ENCODE measurements at places on chromosomes 6 and 20.

GRCh38 chr6:52976591-52977035, 18.5 kb downstream of the GSTA4 start:
- no peak for DNase-seq

- no peak for DNase-seq
Measured at GRCh38 chr6:47235964-47236760, 73.5 kb downstream of the TNFRSF21 start.

GRCh38 chr20:57787151-57787989, 77.6 kb upstream of the PMEPA1 start:
- DNase-seq = no peak

- DNase-seq = no peak
Measured at GRCh38 chr20:16803965-16804792, 56.0 kb downstream of the OTOR start.

DNA sequence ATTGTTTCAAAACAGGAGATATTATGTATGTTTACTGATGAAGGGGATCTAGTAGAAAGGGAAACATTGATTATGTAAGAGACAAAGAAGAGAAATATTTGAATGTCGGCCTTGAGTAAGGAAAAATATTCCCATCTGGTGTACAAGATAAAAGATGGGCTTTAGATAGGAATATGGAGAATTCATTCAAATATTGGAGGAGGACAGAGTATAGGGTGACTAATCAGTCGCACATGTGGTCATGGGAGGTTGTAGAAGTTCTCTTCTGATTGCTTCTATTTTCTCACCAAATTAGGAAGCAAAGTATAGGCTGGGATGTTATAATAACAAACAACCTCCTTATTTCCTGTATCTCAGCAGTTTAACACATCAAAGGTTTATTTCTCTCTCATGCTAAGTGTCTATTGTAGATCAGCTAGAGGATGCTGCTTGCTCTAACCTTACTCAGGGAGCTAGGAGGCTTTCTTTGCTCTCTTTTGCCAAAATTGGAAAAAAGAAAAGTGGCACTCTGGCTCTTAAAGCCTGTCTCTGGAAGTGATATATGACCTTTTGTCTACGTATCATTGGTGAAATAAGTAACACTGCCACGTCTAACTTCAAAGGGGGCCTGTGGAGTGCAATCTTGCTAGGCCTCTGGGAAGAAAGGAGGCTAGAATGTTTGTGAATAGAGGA, 1.2 kb upstream of the HDDC2 start:
- no peak for DNase-seq

DNA sequence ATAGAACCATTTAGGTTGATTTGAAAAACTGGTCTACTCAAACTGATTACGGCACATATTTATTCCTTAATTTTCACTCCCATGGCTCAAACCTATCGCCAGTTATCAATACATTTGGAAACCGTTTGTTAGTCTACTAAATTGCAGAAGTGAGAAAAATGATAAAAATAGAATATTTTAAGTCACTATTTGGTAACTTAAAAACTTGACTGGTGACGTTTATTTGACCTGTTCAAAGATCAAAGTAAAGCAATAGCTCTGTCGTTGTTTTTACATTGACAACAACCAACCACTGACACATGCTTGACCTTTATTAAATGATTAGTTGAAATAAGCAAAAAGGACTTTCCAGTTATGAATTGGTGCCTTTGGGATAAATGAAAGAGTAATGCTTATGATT, 402.9 kb upstream of the MAP3K7 start:
- no peak for DNase-seq

GRCh38 chr6:41900861-41901260, 5.7 kb upstream of the USP49 start:
- no peak for DNase-seq

GRCh38 chr6:148258868-148259267, 83.8 kb upstream of the SASH1 start:
- no peak for DNase-seq

- DNase-seq = no peak
Measured at GRCh38 chr20:8291873-8292272, 159.8 kb downstream of the PLCB1 start.

- no peak for DNase-seq
Measured at GRCh38 chr20:64112691-64113443, 5.5 kb upstream of the NPBWR2 start.

DNA sequence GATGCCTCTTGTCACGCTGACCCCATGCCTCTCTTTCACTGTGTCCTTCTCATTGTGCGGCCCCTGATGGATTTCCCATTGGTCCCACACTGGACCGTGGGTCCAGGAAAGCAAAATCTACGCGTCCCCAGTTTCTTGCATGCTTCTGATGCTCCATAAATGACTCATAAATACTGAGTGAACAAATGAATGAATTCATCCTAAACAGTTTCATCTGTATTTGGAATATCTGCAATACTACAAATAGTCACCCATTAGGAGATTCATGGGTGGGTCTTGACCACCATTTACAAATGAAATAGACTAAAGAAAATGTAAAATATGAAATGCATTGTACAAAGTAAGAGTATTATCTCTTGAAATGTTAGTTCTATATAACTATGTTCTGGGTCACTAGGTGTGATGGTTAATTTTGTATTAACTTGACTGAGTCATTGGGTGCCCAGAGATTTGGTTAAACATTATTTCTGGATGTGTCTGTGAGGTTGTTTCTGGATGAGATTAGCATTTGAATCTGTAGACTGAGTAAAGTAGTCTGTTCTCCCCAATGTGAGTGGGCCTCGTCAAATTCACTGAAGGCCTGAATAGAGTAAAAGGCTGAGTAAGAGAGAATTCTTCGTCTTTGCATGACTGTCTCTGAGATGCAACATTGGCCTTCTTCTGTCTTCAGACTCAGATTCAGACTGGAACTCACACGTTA, 448.7 kb downstream of the PREX1 start:
- no peak for DNase-seq

DNA sequence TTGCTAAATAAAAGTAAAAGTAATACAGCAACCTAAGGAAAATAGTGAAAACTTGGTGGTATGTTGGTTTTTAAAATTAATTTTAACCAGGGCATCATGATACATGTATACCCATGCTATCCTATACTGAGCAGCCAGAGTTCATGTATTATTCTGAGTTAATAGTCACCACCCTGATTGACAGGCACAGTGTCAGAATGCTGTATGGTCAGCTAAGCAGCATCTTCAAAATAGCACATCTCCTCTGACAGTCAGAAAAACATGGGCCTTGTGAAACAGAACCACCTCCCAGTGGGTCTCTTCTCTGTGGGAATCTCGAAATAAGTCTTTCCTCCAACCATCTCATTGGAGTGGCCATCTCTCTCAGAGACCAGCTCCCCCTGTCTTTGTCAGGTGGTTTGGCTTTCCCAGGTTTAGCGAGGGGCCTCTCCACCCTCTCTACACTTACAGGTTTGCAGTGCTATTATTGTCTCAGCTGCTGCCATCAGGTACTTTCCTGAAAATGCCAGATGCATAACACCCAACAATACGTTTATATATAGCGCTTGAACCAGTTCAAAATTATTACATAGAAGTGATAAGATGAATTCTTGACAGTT, 47.1 kb upstream of the RNF8 start:
- no peak for DNase-seq

- DNase-seq = no peak
Measured at GRCh38 chr6:141618180-141618581, 514.5 kb upstream of the GJE1 start.

DNA sequence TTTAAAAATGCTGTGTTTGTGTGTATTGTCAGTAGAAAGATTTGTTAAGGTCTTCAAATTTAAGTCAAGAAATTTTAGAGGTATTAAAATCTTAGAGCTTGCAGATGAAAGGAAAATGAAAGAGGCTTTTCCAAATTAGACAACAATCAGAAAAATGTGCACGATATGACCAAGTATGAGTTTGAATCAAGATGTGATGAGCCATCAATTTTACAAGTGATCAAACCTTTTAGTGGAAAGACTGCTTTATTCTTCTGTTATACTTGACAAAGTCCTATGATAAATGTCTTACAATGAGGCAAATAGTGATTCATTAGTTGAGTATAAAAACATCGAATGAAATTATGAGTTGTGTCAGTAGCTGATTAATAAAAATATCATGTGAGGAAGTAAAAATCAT, 19.6 kb upstream of the CST1 start:
- DNase-seq = no peak

DNA sequence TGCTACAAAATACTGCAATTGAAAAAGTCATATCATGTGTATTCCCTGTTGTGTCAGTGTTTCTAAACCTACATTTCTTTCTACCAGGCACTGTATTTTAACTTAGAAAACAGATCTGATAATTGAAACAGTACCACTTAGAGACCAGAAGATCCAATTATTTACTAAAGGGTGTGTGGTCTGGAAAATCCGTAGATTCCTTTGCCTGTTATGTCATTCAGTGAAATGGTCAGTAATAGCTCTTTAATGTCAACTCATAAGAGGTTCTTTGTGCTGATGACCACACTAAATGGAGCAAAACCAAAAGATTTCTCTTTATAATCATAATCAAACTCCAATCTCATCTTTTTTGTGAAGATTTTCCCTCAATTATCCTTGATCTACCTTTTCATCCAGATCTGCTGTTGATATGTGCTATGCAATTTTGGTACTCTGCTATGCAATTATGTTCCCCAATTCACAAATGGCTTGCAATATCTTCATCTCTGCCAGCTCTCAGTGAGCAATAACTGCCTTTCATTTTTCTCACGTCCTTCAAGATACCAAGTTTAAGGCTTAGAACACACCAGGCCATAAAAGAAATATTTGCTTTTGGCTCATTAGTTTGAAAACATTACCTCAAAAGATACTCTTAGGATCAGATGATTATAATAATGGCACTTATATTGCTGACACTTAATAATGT, 165.5 kb downstream of the MOXD1 start:
- no peak for DNase-seq

DNA sequence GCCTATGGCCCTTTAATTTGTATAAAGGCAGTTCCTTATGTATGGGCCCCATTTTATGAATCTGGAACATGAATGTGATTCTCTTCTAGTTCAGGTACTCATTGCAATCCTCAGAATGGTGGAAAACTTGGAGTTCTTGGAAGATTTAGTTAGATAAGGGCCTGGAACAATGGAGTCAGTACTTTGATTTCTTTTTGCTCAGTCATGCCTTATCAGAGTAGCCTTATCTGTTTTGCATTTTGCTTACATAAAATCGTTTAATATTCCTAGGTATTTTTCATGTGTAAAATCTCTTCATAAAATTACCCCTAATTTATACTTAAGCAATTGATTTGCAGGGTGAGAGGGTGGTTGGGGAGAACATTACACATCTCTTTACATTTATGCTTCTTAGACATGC, 160.6 kb downstream of the JARID2 start:
- no peak for DNase-seq

- no peak for DNase-seq
Measured at GRCh38 chr6:21946298-21946783, 350.5 kb downstream of the PRL start.

GRCh38 chr20:58046311-58046710, 182.1 kb downstream of the ANKRD60 start:
- no peak for DNase-seq

GRCh38 chr6:73325656-73326055, 28.4 kb downstream of the DPPA5 start:
- no peak for DNase-seq
